ENCODE measurements at places on chromosomes 5 and 9.

DNA sequence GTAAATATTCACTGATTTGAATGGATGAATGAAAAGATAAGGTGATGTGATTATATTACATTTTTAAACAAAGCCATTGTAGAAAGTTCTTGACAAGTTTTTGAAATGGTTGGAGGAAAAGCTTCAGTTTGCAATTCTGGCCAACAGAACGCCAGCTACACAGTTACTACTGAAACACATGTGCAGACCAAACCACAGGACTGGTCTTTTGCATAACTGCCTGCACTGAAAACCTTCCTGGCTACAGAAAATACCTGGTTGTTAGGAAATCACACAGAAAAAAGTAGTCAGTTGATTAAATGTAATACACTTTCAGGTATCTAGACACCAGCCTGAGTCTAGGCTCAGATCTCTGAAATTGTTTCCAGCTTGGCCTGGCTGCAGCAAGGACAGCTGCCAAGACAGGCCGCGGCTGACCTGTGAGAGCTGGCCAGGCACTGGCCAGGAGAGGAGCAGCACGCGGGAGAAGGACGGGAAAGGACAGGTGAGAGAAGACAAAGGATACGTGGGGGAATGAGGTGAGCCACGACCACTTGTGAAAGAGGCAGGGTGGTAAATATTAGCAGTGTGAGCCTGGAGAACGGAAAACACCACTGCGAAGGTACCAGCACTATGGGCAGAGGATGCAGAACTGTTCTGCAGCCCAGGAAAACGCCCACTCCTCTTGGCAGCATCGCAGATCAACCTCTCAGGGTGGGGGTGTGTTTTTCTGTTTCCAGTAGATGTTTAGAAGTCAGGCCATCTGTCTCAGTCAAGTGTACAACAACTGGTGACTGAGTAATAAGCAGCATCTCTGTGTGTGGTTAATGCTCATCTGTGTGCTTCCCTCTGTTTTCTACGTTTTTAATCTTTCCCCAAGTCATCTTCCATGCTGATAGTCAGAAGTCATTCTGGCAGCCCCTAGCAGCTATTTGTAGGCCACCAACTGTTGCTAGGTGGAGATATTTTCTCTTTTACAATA is 137.4 kb downstream of the SCAMP1 start:
- DNase-seq: no peak

DNA sequence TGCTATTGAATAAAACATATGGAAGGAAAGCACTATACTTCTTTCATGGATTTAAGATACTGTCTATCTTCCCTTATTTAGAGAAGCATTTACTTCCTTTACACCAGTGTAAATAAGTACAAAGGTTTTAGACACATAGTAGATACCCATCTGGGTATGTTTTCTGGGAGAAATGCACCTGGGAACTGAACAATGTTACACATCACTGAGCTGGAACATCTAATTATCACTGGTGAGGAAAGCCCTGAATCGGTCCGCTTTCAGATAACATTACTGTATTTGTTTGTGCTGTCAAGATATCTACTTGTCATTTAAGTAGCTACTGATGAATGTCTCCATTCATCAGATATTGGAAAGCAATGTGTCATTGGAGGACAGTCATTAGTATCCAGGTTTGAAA is 964.7 kb upstream of the PTPRD start:
- no peak for DNase-seq

GRCh38 chr5:130601-131131 is 38.7 kb downstream of the PLEKHG4B start:
- DNase-seq: no peak

DNA sequence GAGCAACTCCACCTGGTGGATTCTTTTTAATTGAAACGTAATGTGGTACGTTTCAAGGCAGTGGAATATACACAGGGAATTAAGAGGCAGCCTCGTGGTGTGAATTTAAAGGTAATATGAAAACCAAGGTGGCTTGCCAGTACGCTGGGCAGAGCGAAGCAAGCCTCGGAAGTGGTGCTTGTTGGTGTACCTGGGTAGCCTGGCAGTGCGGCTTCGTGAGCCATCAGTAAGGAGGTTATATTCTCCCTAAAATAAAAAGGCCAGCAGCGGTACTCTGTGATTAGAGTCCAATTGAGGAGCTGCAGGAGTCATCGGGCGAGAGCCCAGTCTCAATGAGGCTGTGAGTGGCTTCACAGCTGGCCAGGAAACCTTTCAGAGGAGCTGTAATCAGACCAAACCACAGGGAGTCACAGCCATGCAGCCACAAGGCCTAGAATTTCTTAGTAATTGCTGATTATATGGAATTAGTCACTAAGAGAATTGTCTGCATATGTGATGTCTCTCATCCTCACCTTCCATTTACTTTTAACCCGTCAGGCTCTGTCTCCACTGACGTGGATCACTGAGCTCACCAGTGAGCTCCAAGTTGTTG is 57.7 kb downstream of the DCP2 start:
- DNase-seq: no peak

- DNase-seq: no peak
Measured at GRCh38 chr5:115548683-115549082, 4.1 kb upstream of the FEM1C start.

GRCh38 chr5:115306011-115306536 is 9.6 kb upstream of the CCDC112 start:
- DNase-seq: no peak

GRCh38 chr9:16314476-16314875 is 556.0 kb downstream of the BNC2 start:
- DNase-seq: no peak

- DNase-seq: peak; percentile 42
Measured at GRCh38 chr9:123929177-123929869, 603 bp downstream of the DENND1A start.

- no peak for DNase-seq
Measured at GRCh38 chr5:131684051-131684450, 49.0 kb upstream of the RAPGEF6 start.

GRCh38 chr5:150670275-150670947 is 9.4 kb downstream of the MYOZ3 start:
- DNase-seq: peak; percentile 9

GRCh38 chr9:126532951-126533925 is 80.5 kb upstream of the LMX1B start:
- DNase-seq: no peak

DNA sequence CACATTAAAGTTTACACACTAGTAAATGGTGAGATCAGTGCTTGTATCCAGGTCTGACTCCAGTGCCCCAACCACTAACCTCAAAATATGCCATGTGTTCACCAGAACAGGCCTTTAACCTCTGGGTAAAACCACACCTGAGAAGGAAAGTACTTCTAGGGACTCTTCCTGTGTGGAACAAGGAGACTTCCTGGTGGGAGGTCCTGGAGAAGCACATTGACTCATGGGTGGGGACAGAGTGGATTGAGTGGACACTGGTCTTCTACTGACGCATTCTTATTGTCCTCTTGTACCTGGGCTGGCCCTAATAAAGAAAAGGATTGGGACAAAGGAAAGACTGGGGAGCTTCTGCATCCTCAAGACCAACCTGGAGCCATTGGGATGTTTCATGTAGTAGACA is 43.4 kb downstream of the ANGPTL2 start:
- no peak for DNase-seq

DNA sequence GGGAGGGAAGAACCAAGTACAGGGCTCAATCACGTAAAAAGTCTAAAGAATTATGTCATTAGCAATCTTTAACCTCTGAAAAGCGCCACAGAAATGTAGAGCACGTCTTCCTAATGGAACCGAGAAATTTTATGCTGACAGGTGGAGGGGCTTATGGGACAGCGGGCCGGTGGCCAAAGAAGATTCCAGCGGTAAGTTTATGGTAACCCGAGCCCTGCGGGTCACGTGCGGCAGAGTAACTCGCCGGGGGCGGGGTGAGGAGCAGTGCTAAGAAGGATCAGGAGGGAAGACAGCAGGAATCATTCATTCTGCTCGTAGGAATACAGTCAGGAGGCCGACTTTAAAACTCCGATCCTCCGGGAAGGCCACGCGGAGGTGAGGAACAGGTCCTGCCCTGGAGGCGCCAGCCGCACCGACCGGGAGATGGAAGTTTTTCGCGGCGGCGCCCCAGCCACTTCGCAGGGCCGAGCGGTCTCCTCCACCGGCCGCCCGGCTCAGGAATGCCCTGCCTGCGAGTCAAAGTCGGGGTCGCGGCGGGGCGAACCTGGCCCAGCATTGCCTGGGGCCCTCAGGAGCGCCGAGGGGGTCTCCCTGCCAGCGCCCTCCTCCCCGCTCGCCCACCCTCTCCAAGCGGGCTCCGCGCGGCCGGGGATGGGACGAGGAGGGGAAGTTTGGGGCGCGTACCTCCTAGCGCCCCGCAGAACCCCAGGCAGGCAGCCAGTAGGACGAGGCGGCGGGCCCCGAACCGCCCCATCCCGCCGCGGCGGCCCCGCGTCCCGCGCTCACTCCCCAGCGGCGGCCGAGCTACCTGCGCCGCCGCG is 101.8 kb downstream of the ESM1 start:
- peak; percentile 24 for DNase-seq
